ENCODE measurements at places on chromosomes 4 and X. TPM values are rescaled to one million over a fixed set of nuclear protein-coding genes. Genes with fewer than 3 reads are reported as not detected.

DNA sequence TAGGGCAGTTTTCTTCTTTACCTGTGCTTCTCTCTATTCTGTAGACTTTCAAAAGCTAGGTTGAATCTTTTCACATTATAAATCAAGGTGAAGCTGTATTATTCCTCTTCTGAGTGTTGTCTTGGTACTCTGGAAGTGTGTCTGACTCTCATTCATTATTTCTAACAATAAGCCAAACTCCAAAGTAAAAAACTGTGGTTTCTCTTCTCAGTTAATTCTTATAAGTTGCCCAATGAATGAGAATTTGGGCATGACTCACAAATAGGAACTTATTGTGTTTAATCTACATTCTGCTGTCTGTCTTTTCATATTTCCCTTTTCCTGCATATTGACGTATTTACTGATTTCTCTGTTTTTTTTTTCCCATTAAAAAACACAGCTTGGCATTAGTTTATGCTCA is 714.5 kb downstream of the CCSER1 start:
- no peak for DNase-seq

DNA sequence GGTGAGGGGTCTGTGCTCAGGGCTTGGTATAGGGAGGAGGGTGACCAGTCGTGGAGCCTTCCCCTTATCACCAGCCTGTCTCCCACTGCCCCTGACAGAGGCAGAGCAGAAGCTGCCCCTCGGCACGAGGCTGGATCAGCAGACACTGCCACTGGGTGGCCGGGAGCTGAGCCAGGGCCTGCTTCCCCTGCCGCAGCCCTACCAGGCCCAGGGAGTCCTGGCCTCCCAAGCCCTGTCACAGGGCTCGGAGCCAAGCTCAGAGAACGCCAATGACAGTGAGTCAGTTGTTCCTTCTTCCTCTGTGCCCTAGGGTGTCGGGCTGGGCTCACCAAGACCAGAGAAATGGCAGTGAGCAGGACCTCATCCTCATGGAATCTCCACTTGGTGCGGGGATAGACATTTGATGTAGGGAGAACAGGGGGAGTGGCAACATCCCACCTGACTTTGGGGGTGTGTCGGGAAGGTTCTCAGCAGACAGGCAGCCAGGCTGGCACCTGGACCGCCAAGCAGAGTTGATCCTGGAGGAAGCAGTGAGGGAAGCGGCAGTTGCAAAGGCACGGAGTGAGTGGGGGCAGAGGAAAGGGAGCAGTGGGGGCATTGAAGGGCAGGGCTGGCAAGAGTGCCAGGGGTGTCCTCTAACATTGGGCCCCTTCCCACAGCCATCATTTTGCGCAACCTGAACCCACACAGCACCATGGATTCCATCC is 14.3 kb upstream of the UBA1 start:
- DNase-seq: no peak

IBSP gene
- polyA plus RNA-seq: not detected

HSFX4 gene
- not detected for polyA plus RNA-seq

Measured in immature natural killer cell (primary cell).